Esophagus mucosa (tissue), 1 donor: ENCODE measurements at places on chromosomes 5 and 9.

- ATAC-seq, result no peak
These were observed 26.2 kb downstream of the PITX1 start for GRCh38 chr5:135007749-135008363.

DNA sequence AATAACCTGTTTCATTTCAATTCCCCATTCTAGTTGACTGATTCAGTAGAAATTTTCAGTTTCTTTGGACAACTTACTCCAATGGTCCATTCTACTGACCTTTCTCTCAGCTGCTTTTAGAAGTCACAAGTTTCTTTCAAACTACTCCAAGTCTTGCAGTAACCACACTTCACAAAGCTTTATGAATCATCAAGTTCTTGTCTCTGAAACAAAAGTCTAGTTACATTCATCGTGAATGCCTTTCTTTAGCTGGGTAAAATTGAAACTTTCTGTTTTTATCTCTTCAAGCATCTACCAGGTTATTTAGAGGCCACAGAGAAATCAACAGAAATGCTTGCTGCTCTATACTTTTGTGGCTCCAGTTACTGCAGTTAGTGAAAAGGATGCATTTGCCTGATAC, 405.4 kb downstream of the TMEM232 start:
- ATAC-seq, result no peak

DNA sequence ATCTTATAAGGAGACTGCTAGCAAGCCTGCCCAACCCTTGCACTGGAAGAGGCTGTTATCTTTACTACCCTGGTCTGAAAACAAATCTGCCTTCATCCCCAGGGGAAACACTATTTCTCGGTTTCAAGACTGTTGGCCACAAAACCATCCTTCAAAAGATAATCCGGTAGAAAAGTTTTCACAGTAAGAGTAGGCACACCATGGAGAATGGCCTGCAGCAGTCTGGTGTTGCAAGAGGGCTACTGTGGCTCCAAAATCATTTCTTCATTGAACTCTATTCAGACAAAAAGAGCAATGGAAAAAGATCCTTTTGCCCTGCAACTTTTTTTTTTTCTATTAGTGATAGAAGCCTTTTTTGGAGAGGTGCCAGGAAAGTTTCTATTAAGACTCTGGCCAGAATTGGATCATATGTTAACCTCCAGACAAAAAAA, 163.9 kb downstream of the ARHGEF28 start:
- no peak for ATAC-seq

DNA sequence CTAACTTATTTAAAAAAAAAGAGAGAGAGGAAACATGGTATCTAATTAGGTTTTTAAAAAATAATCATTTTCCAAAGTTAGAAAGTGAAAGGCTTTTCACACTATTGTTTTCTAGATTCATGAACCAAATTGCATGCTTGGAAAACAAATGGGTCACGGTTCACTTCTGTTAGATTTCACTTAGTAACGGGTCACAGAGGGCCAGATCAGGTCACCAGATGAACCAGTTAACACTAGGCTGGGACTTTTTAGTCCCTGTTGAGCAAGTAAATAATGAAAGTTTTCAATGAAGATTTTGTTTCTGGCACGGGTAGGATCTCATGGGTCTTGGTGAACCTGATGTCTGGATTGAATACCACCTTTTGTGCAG, 207.2 kb upstream of the RFX3 start:
- ATAC-seq, result no peak

DNA sequence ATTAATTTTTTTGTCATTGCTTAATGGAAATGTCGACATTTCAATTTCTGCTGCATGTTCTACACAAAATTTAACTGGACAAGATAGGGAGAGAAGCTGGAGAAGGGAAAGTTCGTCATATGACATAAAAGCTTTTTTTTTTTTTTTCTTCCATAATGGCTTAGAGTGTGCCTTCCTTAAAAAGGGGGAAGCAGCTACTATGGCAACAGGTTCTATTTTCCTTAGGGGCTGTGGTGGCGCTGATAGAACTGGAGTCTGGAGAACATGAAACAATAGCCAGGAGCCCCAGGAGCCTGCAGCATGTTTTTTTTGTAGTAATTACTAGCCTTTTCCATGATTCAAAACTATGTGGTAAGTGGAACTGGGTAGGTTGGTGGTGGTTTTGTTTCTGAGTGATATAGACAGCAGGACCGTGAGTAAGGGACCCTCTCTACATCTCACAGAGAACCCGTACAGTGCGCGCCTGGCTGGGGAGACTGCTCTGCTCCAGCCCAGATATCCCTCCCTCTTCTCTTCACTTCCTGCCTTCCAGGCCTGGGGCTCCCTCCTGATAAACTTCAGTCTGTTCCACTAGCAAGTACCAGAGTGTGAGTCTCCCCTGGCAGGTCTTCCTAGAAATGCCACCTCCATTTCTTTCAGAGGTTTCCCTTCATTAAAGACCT, 301.6 kb downstream of the NR3C1 start:
- no peak for ATAC-seq

DNA sequence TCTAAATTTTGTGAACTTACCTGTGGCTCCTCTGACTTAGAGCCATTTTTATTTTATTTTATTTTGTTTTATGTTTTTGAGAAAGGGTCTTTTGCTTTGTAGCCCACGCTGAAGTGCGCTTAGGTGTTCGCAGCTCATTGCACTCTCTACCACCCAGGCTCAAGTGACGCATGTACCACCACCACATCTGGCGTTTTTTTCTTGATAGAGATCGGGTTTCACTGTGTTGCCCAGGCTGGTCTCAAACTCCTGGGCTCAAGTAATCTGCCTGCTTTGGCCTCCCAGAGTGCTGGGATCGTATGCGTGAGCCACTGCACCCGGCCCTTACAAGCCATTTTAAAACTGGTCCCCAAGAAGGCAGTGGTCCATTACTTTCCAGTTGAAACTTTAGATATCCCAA, 18.5 kb downstream of the MATR3 start:
- no peak for ATAC-seq

DNA sequence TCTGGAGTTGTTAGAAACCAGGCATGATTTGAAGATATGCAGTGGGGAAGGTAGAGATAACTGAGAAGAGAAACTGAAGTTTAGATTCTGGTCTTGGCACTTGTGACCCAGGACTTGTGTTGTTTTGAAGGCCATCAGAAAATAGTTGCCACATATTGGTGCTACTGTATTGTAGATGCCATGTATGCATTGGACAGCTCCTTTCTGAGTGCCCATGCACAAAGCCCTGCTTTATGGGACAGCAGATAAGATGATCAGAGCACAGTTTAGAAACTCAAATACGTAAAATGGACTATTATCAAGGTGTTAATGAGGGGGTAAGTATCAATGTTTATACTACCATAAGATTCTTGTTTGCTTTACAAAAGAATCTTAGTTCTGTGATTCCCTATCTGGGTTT, 84.9 kb downstream of the KIF4B start:
- ATAC-seq, result no peak

- ATAC-seq, result peak; percentile 67
These were observed 167.5 kb downstream of the SYK start for GRCh38 chr9:90969021-90969675.

DNA sequence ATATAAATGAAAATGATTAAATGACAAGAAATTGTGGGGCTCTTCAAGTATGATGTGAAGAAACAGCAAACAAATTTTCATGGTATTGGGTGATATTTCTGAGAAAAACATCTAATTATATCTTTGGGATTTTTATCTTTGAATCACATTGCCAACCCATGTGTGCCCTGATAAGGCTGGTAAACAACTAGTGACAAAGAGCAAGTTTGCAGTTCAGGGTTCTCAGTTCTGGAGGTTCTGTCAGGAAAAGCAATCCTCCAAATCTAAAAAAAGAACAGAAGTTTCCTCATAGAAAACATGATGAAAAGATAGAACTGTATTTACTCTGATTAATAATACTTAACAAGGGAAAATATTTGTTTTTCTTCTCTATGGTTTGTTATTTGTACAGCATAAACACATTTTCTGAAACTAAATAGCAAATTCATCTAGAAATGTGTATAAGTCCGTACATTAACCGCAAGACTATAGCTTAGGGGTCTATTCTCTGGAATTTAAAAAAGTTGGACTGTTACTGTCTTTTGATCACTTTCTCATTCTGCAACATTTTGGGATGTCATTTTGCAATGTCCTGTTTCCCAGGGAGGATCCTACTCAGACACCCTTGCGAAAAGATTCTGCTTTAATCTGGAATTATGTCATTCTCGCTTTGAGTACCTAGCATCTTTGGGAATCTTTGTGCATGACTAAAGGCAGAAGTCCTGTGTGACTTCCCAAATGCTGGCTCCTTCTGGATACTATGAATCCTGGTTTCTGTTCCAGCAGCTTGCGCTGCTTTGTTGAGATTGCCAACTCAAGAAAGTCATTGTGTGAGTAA, 308.5 kb downstream of the ADGRV1 start:
- ATAC-seq, result no peak

- no peak for ATAC-seq
These were observed 180.6 kb downstream of the EPB41L4A start for GRCh38 chr5:112238473-112238872.

DNA sequence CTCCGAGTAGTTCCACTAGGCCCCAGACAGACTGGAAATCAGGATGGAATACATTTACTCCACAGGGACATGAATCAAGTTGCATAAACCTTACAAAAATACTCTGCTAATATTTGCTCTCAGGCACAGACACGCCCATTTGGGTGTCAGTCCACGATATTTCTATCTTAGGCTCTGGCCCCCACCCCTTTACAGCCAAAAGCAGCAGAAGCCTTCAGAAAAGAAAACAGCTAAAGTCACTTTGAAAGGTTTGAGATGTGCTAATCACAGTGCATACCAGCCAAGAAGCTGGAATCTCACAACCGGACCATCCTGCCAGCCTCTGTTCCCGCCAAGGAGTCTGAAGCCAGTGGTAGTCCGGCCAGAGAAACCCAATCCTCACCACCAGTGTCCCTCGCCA, 22.6 kb downstream of the PTPN3 start:
- ATAC-seq, result no peak

DNA sequence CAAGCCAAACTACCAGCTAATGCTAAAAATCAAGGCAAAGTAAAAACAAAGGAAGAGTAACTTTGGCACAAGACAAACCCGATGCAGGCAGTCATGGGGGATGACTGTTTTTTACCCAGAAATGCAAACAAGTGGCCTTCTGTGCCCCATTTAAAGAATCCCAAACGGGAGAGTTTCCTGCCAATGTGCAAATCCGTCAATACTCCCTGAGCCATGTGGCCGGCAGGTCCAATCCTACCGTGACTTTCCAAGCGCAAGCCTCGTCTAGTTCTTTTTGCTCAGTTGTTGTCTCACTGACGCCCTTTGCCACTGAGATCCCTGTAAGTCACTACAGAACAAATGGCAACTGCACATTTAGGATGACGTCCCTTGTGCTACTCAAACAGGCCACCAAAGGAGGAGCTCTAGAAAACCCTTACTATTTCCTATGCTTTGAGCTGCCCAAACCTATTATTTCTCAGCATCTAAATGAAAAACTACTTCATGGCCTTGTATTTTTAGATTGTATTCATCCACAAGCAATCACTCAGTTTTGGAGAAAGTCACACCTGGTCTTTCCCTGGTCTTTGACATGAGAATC, 43.4 kb downstream of the OTULIN start:
- ATAC-seq, result no peak

GRCh38 chr5:60161340-60161934, 267.9 kb upstream of the PDE4D start:
- ATAC-seq, result no peak

DNA sequence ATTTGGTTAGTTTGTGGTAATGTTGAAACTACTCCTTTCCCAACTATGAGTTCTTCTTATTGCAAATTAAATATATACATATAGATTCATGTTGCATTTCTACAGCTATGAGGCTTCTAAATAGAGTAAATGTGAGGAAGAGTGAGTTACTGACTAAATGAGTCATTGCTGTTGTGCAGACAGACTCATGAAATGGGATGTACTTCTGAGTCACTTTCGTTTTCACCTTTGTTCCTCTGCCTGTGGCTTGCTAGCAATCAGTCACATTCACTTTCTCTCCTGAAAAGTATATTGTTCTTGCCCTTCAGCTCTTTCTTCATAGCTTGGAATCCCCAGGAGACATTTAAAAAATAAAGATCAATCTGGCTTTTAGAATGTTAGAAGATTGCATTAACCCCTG, 295.5 kb upstream of the SMC2 start:
- peak; percentile 81 for ATAC-seq

- ATAC-seq, result no peak
These were observed 764.9 kb downstream of the DNAH5 start for GRCh38 chr5:13179407-13180087.

DNA sequence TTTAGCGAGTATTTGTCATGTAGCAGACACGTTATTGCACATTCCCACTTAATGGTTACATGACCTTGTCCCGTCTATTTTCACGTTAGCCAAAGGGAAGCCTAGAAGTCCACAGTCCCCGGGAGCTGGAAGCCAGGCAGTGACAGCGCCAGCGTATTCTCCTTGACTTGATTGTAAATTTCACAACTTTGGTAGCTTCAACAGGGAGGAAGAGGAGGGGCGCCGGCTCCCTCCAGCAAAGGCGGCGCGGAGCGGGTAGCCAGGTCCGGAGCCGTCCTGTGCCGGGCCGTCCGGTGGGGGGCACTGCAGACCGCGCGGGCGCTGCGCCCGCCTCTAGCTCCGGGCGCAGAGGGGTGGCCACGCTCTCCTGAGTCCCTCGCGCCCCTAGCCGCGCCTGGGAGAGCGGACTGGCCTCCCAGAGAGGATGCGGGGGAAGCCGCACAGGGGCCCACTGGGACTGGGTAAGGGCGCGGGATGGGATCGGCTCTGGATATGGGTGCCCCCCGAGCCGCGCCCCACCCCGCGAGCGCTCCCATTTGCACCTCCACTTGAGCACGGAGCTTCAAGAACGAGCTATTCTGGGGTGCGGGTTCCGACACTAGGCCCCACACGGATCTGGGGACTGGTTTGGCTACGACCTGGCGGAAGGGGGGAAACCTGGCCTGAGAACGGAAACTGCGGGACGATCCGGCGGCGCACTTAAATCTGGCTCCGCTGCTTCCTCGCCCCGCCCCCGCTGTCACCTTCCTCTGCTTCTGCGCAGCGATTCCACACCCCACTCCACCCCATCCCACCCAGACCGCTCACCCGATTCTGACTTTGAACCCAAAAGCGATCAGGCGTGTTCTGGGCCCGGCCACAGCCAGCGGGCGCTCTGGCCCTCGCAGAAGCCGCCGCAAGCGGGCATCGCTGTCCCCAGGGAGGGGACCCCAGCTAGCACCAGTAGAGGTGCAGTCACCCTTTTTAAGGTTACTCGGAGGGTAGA, 23.8 kb downstream of the KLF4 start:
- ATAC-seq, result peak; percentile 99

GRCh38 chr5:103512500-103512899, 50.1 kb downstream of the NUDT12 start:
- ATAC-seq, result no peak

DNA sequence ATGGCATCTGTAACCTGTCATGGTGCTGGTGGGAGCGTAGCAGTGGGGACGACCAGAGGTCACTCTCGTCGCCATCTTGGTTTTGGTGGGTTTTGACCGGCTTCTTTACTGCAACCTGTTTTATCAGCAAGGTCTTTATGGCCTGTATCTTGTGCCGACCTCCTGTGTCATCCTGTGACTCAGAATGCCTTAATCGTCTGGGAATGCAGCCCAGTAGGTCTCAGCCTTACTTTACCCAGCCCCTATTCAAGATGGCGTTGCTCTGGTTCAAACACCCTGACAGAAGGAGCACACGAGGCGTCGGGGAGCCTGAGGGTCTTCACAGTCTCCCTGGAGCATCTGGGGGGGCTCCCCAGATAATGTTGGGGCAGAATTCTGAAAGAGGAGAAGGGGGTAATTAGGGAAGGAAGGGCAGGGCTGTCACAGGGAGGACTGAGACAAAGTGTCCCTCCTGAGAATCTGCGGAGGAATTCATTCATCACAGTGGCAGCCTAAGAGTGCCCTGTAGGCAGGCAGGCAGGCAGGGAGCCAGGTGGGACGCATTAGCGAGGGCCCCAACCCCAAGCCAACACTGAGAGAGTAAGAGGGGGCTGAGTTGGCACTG, 21.3 kb upstream of the NCS1 start:
- no peak for ATAC-seq
